ENCODE measurements at places on chromosomes 11 and 22.

DNA sequence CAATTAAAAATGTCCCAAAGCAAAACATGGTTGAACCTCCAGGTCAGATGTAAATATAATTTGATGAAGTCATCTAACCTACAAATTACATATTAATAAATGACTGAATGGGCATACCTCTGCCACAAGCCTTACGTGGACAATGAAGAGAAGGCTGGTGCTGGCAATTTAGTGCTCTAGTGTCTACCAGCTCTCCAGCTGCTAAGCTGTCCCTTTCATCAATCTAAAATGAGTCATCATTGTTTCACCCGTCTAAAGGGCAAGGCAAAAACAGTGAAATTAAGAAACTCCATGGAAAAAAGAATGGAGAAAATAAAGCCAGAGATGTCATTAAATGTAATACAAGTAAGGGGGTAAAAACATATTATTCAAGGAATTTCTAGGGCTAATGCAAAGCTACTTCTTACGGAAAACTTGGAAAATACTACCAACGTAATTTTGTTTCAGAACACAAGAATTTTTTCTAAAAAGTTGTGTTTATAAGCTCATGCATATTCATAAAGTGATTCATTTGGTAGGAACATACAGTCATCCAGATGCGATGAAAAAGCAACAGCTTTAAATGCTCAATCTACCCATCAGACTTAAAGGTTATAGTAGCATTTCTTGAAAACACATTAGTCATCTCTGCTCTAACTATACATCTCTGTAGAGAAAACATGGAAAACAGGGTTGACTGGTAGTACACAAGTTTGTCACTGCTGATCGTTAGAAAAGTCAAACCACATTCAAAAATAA lies 71.5 kb downstream of the SIK3 start:
- DNase-seq = no peak

GRCh38 chr11:134261626-134262488 lies 8.5 kb downstream of the ACAD8 start:
- no peak for DNase-seq

- DNase-seq = no peak
Measured at GRCh38 chr11:117519590-117519989, 191.9 kb downstream of the CEP164 start.

- no peak for DNase-seq
Measured at GRCh38 chr11:19660076-19660475, 52.6 kb upstream of the NAV2 start.

DNA sequence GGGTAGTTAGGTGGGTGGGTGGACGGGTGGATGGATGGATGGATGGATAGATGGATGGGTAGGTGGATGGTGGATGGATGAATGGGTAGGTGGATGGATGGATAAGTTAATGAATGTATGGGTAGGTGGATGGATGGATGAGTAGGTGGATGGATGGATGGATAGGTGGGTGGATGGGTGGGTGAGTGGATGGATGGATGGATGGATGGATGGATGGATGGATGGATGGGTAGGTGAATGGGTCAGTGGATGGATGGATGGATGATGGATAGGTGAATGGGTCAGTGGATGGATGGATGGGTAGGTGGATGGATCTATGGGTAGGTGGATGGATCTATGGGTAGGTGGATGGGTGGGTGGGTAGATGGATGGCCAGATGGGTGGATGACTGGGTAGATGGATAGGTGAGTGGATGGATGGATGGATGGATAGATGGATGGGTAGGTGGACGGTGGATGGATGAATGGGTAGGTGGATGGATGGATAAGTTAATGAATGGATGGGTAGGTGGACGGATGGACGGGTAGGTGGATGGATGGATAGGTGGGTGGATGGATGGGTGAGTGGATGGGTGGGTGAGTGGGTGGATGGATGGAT lies 41.5 kb upstream of the RTL6 start:
- DNase-seq = no peak

- DNase-seq = no peak
Measured at GRCh38 chr11:93662175-93662570, 691 bp downstream of the CEP295 start.

GRCh38 chr11:115159207-115159606 lies 345.0 kb downstream of the CADM1 start:
- DNase-seq = no peak

- DNase-seq = no peak
Measured at GRCh38 chr11:94866231-94866822, 98.2 kb downstream of the AMOTL1 start.

GRCh38 chr22:46061501-46062231 lies 84.7 kb upstream of the WNT7B start:
- no peak for DNase-seq

- DNase-seq = no peak
Measured at GRCh38 chr22:42438293-42438650, 6.1 kb upstream of the NFAM1 start.

- DNase-seq = peak; percentile 34
Measured at GRCh38 chr11:14132312-14132711, 169.8 kb downstream of the SPON1 start.

DNA sequence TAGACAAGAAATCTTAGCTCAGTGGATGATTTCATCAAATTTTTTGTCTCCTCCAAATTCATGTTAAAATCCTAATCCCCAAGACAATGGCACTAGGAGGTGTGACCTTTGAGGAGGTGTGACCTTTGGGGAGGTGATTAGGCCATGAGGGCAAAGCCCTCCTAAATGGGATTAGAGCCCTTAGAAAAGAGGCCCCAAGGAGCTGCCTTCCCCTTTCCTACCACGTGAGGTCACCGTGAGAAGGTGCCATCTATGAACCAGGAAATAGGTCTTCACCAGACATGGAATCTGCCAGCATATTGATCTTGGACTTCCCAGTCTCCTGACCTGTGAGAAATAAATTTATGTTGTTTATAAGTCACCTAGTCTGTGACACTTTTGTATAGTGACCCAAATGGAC lies 138.7 kb downstream of the TRIM29 start:
- no peak for DNase-seq

DNA sequence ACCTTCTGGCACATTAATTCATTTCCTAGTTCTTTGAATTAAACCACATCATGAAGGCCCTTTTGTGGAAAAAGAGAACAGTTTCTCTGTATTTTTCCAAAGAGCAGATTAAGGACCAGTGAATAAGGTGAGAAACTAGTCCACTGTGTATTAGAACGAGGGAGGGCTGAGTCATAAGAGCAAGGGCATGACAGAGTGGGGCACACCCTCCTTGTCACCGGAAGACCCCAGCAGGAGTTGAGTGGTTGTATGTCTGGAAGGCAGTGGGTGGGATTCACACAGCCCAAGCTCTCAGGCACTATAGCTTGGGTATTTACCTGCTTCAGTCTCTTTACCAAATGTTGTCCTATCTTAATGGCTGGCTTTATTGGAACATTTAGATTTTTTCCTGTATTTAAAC lies 86.8 kb downstream of the BMAL1 start:
- no peak for DNase-seq

DNA sequence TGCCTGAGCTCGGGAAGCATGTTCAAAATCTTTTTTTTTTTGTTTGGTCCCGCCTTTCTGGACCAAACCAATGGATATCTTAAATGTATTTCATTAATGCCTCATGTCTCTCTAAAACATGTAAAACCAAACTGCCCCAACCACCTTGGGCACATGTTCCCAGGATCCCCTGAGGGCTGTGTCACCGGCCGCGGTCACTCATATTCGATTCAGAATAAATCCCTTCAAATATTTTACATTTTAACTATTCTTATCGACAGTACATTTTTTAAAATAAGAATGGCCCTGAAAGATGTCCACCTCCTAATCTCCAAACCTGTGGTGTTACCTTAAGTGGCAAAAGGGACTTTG lies 2.1 kb downstream of the RNH1 start:
- no peak for DNase-seq

- no peak for DNase-seq
Measured at GRCh38 chr11:123100379-123101085, 38.6 kb upstream of the HSPA8 start.

- DNase-seq = no peak
Measured at GRCh38 chr11:28346209-28346608, 238.0 kb downstream of the METTL15 start.

- no peak for DNase-seq
Measured at GRCh38 chr22:36125994-36126531, 34.5 kb downstream of the APOL3 start.

- no peak for DNase-seq
Measured at GRCh38 chr11:82267186-82267585, 466.5 kb downstream of the FAM181B start.

GRCh38 chr11:15780837-15781236 lies 575.5 kb downstream of the SOX6 start:
- DNase-seq = no peak

DNA sequence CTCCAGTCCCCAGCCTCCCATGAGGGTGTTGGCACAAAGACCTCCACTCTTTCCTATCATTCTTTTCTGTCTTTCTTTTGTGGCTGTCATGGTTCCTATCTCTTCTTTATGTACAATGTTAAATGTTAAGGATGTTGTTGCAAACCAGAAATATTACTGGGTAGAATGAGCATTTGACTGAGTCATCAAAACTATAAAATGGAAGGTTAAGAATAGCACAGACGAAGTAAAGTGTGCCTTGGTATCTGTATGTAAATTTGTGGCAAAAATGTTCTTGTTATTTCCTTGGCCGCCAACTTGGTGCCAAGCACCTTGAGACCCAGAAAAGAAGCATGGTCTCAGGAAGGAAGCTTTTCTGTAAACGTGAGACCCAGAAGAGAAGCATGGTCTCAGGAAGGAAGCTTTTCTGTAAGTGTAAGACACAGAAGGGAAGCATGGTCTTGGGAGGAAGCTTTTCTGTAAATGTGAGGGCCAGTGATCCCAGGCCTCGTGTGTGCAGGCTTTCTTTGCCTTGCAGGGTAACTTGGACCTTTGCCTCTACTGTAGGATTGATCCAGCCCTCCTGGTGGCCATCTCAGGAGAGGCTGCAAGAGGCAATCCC lies 6.7 kb upstream of the PKP3 start:
- no peak for DNase-seq

DNA sequence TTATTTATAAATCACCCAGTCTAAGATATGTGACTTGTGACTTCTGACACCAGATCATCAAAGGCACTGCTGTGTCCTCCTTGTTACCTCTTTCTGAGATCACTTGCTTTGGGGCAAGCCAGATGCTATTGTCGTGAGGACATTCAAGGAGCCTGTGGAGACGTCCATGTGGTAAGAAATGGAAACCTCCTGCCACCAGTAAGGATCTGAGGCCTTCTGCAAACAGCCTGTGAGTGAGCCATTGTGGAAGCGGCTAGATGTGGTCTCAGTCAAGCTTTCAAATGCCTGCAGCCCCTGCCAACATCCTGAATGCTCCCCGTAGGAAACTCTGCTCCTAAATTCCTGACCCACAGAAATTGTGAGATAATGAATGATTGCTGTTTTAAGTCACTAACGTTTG lies 11.7 kb upstream of the RDX start:
- no peak for DNase-seq

GRCh38 chr11:70713988-70714665 lies 315.8 kb downstream of the CTTN start:
- no peak for DNase-seq

DNA sequence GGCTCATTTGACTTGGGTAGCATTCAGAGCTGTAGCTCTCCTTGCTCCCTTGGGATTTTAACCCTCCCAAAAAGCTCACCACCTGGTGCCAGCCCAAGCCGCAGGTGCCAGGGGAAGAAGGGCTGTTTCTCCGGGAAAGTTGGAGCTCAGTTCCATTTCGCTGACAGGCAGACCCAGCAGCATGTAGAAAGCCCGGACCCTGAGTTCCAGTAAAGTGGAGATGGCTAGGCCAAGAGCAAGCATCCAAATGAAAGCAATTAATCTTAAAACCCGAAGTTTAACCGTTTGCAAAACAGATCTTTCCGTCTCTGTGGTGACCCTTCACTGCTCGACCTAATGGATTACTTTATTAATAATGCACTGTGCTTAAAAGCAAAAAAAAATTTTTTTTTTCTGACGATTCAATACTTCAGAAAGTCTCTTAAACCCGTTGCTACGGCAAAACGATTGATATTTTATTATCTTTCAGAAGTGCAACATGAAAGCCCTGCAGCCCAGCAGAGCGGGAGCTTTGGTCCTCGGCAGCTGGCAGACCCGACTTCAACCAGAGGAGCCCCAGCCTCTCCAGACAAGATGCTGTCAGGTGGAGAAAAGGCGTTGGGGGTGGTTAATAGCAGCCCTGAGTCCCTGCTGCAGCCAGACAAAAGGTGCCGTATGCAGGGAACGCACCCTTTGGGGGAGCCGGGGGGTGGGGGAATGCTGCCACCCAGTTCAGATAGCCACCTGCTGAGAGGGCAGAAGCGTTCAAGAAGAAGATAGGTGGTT lies 3.3 kb downstream of the LMO1 start:
- DNase-seq = no peak

- DNase-seq = peak; percentile 64
Measured at GRCh38 chr11:61671527-61671926, 8.7 kb upstream of the DAGLA start.

- no peak for DNase-seq
Measured at GRCh38 chr22:44955102-44955501, 54.7 kb downstream of the PHF21B start.

DNA sequence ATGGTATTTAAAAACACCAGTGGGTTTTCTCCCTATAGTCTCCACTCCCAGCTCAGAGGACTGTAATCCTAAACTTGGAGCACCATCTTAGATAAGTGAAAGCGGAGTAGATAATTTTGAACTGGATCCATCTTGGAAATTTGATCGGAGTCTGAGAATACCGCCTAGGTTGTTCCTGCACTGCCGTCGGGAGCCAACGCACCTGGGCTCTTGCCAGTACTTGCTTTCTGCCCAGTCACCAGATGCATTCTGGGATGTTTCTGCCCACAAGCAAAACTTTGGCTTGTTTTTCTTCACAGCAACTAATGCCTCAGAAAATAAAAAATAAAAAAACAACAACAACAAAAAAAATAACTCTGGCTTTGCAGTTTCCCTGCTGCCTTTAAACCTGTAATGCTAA lies 113.0 kb upstream of the MTMR2 start:
- DNase-seq = no peak

- DNase-seq = no peak
Measured at GRCh38 chr11:57638005-57638781, 11.5 kb downstream of the YPEL4 start.

- no peak for DNase-seq
Measured at GRCh38 chr22:39947220-39948216, 12.7 kb upstream of the TMA7B start.

GRCh38 chr22:30212996-30213441 lies 33.5 kb downstream of the LIF start:
- DNase-seq = no peak

GRCh38 chr11:35717520-35717919 lies 54.9 kb downstream of the TRIM44 start:
- no peak for DNase-seq

DNA sequence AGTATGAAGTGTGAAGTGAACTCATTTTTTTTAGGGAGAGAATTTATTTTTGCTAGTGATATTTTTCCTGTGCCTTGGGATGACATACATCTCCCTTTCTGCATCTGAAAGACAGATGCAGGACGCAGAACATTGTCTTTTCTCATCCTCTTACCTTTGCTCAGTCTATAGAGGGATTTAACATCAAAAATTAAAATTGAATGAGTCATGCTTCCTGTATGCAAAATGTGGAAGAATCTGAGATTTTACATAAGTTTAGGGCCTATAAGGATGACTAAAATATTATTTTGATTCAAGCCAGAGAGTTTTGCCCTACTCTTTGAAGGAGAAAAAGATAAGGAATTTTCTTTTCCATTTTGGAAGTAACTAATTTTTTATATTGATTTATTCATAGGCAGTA lies 27.3 kb downstream of the XRCC6 start:
- DNase-seq = no peak

- DNase-seq = no peak
Measured at GRCh38 chr11:110200241-110200640, 96.2 kb downstream of the RDX start.

Data from colonic mucosa (tissue), 4 donors.